DMS53 (cell line): ENCODE measurements at places on chromosomes 4 and X.

GRCh38 chr4:150986085-150986484 is 29.0 kb downstream of the LRBA start:
- no peak for DNase-seq

DNA sequence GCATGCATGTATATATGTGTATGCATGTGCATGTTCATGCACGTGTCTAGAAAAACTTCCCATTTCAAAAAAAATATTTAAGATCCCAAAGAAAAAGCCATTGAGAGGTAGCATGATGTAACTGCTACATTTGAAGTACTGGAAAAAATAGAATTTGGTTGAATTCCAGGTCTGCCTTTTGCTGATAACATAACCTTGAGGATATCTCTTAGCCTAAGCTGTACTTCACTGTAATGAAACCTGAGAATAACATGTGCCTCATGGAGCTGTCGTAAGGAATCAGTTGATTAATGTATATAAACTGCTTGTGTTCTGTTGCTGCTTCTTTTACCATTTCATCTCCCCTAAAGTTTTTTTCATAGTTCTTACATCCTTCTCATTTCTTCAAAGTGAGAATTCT is 351.8 kb downstream of the GRIA2 start:
- no peak for DNase-seq

GRCh38 chr4:120830204-120830603 is 92.3 kb downstream of the PRDM5 start:
- DNase-seq: no peak

GRCh38 chr4:140277576-140277975 is 95.9 kb upstream of the SCOC start:
- DNase-seq: peak; percentile 35

- no peak for DNase-seq
These were observed 592.8 kb upstream of the PCDH10 start for GRCh38 chr4:132556316-132556715.

GRCh38 chr4:52051213-52051614 is at the start of gene SPATA18:
Gene SPATA18 (plus strand): TSS chr4:52051304. CDS start chr4:52051705, 401 bp downstream.
- DNase-seq: peak; percentile 54

DNA sequence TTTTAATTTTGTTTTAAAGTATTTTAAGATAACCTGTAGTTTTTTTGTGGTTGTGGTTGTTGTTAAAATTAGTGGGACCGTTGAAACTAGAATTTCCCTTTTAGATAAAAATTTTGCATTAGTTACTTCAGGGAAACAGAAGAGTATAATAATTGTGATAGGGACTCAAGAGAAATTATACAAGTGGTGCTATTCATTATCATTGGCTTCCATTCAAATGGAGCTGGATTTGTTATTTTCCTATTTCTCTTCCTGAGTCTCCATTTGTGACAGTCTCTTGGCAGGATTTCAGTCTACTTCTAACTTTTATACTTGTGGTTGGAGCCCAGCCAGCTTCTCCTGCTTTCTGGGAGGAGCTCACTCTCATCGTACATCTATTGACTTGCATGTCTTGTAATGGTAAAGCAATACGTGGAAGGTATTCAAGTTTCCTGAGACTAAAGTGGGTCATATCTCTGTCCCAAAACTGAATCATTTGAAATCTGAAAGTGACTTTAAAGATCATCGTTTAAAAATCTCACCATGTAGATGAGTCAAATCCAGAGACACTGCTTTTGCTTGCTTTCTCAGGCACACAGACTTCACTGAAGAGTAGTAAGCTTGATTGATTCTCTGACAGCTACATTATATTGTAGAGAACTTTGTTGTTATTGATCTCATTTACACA is 155.8 kb downstream of the RPA4 start:
- no peak for DNase-seq

- no peak for DNase-seq
These were observed 221.8 kb downstream of the KIT start for GRCh38 chr4:54879576-54879975.

GRCh38 chr4:1579901-1580691 is 104.0 kb downstream of the FAM53A start:
- DNase-seq: peak; percentile 71

DNA sequence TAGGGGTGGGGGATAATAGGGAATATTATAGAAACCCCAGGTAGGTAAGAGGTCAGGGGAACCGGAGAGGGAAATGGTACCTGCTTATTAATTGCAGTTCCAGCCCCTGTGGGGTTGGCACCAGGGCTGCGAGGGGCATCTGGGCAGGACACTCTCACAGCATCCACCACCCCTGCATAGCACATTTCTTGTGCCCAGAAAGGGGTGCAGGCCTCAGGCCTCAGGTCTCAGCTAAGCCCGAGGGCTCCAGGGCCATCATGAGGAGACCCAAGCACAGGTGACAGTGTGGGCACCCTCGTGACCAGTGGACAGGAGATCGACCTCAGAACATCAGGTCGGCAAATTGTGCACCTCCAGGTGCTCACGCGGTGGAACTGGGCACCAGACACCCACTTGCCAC is 164.7 kb downstream of the EVC2 start:
- no peak for DNase-seq

- no peak for DNase-seq
These were observed 24.8 kb downstream of the NELFA start for GRCh38 chr4:1983846-1984405.

DNA sequence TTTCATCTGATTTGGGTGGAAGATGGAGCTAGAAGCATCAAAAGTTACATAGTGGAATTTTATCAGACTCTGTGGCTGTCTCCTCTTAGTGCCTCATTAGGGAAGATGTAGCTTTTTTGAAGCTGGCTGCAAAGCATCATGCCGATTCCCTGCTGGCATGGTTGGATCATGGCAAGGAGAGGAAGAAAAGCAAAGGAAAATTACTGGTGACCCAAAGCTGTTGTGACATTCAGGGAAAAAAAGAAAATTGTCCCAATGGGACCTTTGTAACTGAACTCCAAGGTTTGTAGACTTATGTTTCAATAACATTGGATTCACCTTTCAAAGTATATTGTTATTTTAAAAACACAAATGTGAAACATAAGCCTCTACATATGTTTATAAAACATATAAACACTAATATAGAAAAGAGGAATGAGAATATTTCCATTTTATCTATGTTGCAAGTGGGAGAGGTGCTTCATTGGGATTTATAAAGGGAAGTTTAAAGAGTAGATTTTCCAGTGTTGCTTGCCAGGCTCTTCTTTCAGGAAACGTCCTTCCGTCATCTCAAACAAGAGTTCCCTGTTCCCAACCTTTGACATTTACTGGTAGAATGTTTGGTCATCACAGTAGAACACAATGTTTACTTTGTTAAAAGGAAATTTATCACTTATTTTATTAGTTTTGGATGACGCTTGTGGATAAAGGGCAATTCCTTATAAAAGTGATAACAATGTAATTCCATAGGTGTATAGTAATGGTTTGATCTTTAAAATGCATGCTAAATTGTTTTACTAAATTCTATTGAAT is 190.1 kb upstream of the GPRIN3 start:
- no peak for DNase-seq

- DNase-seq: no peak
These were observed 25.4 kb upstream of the TBC1D1 start for GRCh38 chr4:37865450-37865849.

- DNase-seq: no peak
These were observed 125.1 kb downstream of the CAMK2D start for GRCh38 chr4:113636438-113636818.

DNA sequence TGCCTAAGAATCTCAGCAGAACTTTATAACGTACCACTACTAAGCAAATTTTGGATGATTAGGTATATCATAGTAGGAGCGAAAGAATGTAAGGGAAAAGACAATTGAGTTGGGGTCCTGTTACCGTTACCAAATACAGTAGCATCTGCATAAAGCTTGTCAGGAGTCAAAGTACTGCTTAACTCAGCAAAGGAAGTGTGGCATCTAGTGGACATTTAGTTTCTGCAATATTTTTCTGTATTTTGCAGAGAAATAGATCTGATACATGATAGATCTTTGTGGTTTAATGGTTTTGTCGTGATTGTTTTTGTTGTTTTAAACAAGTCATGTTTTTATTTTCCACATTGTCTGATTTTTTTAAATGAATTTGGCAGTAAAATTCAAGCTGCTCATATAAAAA is 81.0 kb upstream of the SMARCAD1 start:
- DNase-seq: peak; percentile 42

DNA sequence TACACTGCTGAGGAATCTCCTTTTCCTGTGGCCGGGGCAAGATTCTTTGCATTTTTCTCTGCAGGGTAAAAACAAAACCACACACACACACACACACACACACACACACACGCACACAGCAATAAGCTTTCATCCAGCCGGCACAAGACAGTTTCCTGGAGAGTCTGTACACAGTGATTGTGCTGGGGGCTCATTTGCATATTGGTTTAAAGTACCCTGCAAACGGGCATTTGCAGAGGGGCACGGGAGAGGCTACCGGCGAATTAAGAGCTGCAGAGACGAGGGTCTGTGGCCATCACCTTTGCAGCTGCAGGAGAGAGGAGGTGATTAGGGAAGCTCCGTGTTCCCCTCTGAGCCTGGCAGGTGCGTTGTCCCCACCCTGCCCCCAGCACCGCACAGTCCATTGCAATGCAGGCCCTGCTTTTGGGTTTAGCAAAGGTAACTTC is 219.9 kb downstream of the SHOX start:
- no peak for DNase-seq

DNA sequence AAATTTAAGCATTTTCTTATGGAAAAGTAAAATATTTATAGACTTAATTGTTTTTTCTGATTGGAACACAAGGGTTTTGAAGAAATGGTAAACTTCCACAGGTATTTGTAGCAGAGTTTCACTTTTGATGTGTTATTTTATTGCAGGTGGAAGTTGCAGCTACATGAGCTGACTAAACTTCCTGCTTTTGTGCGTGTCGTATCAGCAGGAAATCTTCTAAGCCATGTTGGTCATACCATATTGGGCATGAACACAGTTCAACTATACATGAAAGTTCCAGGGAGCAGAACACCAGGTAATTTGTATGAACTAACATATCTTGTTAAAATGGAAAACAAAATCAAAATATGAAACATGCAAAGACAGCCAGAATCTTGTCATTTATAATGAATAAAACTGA is 117.4 kb downstream of the DIPK2B start:
- DNase-seq: no peak

DNA sequence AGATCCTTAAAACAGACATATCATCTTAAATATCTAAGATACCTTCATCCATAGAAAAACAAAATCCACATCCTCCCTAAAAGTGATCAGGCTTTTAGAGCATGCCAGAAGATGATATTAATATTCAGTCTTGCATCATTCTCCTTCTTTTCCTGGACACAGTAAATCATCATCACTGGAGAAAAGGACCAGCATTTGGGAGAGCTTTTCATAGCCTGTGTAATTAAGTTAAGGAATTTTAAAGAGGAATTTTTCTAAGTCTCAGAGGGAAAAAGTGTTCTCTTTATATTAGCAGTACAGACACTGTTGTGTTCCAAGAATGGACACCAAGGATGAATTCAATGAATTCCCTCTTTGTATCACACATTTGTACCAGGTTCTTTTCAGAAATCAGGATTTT is 696 bp downstream of the SCRG1 start:
- no peak for DNase-seq
